ENCODE measurements at places on chromosomes 3 and 15. TPM values are rescaled to one million over a fixed set of nuclear protein-coding genes. Genes with fewer than 3 reads are reported as not detected.

The SLC7A14 gene
- 0.34 TPM for total RNA-seq

The ZBTB47 gene
- total RNA-seq = 11.8 TPM

The HIGD2B gene
- not detected for total RNA-seq

The PLCB2 gene
- 11.2 TPM for total RNA-seq

The MAP6D1 gene
- total RNA-seq = 1.3 TPM

DNA sequence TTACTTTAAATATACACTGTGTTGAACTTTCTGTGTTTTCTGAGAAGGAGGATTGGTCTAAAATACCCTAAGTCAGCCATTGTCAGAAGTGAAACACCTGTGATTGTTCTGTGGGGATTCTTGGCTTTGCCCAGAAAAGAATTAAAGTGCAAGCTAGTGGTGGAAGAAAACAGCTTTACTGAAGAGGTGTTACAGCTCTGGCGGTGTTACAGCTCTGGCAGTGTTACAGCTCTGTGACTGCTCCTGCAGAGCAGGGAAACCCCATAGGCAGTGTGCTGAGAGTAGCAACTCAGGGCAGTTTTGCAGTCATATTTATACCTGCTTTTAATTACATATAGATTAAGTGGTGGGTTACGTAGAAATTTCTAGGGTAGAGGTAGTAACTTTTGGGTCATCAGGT is 66.6 kb downstream of the C3orf20 start:
- DNase-seq = no peak

- no peak for DNase-seq
Observed at GRCh38 chr3:36679384-36680200, 84.8 kb downstream of the DCLK3 start.

DNA sequence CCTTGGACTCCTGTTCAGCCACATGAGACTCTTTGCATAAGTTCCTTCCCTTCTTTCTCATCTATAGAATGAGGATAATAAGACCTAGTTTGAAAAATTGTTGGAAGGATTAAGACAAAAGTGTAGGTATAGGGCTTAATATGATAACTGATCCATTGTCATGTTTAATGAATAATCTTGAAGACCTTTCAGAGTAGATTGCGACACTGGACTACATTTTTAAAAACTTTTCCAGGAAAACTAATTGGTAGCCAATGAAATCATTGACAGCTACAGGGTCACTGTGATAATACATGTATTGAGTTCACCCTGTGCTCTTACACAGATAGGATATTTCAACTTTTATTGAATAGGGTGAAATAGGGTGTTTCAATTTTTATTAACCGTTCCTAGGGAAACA is 78.5 kb upstream of the FBN1 start:
- no peak for DNase-seq

DNA sequence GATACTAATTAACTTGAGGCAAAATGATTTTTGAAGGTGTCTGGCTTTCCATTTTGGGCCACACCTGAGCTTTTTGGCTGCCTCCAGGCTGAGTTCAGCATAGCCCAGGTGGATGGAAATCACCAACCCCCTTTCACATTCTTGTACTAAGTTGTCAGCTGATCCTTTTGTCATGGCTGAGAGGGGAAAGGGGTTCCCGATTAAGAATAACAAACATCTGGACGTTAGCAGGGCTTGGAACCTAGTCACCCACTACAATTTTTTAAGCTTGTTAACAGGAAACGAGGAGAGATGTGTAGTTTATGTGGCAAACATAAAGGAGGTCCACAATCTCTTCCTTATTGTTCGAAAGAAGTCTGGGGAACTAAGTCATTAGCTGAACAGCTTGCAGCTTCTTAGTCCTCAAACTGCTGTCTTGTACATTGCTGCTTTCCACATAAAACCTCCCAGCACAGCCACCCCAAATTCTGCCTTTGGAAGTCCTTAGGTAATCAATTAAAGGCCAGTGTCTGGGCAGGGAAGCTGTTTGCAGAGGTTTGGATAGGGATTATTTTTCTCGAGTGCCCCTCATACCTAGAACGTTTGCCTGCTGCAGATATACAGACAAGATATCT is 5.0 kb downstream of the NR2F2 start:
- DNase-seq = no peak

GRCh38 chr3:27596921-27597320 is 112.7 kb upstream of the SLC4A7 start:
- no peak for DNase-seq

DNA sequence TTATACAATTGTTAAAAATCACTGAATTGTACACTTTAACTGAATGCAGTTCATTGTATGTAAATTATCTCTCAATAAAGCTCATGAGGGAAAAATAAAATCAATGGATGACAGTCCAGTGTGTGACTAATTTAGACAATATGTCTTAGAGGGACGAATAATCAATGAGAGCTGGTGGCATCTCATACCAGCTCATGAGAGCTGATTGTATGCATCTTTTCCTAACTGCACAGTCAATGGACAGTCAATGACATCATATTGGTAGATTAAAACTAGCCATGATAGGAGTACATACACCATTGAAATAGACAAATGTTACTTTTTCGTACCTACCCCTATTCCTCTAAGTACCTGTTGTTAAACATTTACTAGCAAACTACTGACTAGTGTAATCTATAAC is 946.1 kb downstream of the SQOR start:
- DNase-seq = no peak

GRCh38 chr3:188797045-188797444 is 374.7 kb upstream of the TPRG1 start:
- no peak for DNase-seq

- no peak for DNase-seq
Observed at GRCh38 chr3:42067326-42067725, 23.8 kb upstream of the TRAK1 start.

- no peak for DNase-seq
Observed at GRCh38 chr15:94306700-94307650, 75.6 kb downstream of the MCTP2 start.

- DNase-seq = no peak
Observed at GRCh38 chr3:19749448-19750017, 184.5 kb downstream of the EFHB start.

All from left colon (tissue), 2 donors.